ENCODE measurements at places on chromosomes 2 and 18. TPM values are rescaled to one million over a fixed set of nuclear protein-coding genes. Genes with fewer than 3 reads are reported as not detected.

DNA sequence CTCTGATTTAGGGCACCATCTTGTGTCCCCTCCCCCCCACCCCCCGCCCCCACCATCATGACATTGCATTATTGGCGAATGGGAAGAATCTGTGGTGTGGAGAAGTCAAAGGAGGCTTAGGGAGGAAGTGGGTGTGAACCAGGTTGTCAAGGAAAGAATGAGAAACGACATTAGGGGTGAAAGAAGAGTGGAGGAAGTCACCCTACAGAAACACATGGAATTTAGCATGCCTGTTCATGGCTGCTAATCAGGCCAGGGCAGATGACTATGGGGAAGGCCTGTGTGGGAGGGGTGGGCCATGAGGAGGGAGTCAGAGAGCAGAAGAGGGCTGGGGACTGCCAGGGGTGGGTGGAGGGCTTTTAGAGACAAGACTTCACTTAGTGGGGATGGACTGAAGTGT, 81.6 kb downstream of the AOX1 start:
- DNase-seq, result no peak

DNA sequence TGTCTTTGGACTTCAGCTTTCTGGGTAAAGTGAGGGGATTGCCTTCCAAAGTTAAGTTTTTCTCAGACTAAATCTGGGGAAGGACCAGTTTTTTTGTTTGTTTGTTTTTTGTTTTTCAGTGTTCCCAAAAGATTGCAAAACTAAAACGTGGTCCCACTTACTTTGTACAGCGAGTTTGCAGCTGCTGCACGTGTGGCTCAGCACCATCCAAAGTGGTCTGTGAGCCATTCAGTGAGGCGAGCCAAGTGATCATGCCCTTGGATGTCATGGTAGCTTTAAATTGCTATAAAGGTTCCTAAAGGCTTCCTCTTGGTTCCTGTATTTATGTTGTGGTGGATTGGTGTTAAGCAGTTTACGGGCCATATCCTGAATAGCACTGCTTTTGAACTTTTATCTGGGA, 23.0 kb downstream of the TET3 start:
- DNase-seq, result no peak

DNA sequence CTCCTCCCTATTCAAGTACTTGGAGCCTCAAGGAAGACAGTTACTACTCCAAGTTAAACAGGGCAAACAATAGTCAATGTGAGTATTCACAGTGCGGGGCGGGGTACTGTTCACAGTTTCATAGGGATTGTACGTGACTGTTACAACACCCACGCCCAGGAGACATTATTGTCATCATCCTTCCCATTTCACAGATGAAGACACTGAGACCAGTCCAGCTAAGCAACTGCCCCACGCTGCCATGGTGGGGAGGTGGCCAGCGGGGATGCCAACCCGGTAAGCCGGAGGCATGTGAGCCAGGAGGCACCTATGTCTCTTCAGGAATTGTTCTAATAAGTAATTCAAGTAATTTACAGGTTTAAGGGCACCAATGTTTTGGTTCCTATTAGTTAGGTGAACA, 982 bp downstream of the HJURP start:
- DNase-seq, result no peak

GRCh38 chr18:51897884-51898283, 442.1 kb upstream of the DCC start:
- DNase-seq, result no peak

- no peak for DNase-seq
Observed at GRCh38 chr18:51029378-51029693, 677 bp upstream of the SMAD4 start.

DNA sequence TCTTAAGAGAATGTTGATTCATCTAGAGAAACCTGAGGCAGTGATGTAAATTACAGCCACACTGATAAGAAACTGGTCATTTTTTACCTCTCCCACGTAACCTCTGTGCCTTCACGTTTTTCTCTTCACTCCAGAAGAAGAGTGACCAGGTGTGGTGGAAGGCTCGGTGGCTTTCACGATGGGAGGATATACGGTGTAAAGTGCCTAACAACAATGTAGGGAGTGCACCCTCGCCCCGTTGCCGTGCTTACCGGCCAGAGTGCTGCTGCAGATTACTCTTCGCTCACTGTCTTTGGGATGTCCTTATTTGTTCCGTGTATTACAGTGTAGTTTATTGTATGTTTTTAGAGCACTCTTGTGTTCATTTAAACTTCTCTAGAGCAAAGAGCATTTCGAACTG, 46.5 kb downstream of the NCK2 start:
- DNase-seq, result no peak

DNA sequence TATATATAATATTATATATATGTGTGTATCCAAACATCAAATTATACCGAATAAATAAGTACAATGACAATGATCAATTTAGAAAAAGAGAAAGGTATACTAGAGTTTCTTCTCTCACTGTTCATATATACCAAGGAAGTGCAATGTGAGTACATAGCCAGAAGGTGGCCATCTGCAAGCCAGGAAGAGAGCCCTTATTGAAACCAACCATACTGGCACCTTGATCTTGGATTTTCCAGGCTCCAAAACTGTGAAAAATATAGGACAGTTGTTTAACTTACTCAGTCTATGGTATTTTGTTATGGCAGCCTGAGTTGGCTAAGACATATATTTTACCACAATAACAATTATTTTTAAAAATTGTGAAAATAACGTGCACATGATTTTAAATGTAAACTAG, 1490.2 kb upstream of the SLC39A10 start:
- no peak for DNase-seq

- DNase-seq, result no peak
Observed at GRCh38 chr18:72530622-72531021, 13.5 kb downstream of the CBLN2 start.

GRCh38 chr2:42809819-42810120, 17.4 kb upstream of the HAAO start:
- DNase-seq, result no peak

DNA sequence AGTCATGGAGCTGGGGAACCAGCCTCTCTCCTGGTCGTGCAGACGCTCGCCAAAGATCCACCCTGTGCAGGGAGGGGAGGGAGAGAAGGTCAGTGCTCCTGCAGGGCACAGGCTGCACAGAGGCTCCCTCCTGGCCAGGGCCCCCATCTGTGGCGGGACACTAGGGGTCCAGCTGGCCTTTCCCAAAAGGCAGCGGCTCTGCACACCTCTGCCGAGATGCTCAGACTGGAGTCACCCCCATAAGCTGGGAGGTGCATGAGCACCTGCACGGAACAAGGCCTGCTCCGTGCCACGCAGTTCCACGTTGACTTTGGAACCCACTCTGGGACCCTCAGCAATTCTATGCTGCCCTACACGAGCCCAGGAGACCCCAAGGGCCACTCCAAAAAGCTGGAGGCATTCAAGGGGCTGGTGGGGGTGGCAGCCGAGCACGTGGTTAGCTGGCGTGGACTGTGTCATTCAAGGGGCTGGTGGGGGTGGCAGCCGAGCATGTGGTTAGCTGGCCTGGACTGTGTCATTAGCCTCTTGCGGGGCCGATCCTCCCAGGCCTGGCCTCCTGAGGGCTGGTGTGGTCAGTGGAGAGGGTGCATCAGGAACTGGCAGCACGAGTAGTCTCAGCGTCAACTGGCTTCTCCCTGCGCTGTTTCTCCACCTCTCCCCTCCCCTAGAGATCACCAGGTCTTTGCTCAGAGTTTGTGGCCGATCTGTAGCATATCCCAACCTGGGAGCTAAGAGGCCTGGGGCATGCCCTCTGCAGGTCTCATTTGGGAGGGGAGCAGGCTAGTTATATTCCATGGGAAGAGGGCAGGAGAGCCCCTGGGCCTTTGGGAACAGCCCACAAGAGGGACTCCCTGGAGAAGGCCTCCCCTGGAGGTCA, 9.8 kb downstream of the SNORC start:
- no peak for DNase-seq

DNA sequence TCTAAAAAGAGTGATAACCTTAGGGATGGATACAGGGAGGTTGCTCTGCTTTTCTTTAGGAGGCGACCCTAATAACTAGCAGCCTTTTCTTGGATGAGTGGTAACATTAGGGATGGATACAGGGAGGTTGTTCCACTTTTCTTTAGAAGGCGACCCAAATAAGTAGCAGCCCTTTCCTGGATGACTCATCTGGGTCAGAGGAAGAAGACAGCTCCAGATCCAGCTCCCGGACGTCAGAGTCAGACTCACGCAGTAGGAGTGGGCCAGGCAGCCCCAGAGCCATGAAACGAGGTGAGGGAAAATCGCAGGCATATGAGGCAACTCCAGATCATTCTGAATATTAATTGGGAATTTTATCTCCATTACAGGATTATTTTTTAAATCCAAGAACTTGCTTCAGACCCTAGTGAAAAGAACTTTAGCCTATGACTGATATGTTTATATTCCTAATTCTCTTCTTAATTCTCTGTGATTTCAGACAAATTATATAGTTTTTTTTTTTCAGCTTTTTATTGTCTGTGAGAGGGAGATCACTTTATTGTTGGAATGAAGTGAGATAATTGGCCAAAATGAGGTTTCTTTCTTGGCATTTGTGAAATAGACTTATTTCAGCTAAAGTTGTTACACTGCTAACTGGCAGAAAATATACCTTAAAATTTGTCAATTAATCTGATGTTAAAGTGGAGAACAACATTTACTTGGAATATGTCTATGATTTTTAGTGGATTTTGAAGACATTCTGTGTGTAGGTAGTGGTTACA, 31.2 kb upstream of the C1GALT1C1L start:
- no peak for DNase-seq

GRCh38 chr18:29271501-29271900, 1094.6 kb upstream of the CDH2 start:
- DNase-seq, result no peak

DNA sequence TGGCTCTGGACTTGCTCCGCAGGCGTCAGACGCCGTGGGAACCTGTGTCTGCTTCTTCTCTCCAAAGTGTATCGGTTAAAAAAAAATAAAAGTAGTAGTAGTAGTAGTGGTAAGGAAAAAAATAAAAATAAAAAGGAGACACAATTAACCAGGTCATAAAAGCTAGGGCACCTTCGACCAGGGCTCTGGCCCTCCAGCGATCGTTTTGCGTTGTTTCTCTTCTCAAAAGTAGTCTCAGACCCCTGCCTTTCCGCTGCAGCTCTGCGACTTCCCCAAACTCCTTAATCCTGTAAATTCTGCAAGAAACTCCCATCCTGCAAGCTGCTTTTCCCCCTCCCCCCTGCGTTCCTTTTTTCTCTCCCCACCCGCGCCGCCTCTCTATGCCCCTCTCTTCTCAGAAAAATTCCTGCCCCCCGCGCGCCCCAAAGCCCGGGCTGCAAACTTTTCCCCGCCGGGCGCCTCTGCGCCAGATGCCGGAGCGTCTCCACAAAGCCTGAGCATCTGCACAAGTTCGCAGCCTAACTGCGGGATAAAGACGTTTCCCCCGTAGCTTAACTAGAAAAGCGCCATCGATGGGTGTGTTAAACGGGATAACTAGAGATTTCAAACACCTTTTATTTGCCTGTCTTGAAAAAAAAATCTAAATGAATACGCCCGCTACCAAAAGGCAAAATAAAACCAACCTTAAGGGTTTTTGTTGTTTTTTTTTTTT, 1.8 kb upstream of the SALL3 start:
- no peak for DNase-seq

DNA sequence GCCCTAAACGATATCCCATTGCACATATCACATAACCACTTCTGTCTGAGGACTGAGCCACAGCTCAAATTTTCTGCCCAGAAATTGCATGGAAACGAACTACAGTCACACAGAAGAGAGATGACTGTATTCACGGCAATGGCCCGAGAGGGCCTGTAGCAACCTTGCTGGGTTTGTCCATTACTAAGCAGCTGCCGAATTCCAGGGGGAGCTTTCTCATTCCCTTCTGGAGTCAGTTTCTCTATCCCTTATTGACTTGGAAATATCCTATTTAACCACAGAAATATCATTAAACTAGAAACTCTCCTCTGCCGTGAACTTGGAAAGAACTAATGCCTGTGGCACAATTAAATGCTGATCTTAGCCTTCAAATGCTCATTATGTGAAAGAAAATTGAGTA, 183.9 kb downstream of the DNER start:
- DNase-seq, result no peak

DNA sequence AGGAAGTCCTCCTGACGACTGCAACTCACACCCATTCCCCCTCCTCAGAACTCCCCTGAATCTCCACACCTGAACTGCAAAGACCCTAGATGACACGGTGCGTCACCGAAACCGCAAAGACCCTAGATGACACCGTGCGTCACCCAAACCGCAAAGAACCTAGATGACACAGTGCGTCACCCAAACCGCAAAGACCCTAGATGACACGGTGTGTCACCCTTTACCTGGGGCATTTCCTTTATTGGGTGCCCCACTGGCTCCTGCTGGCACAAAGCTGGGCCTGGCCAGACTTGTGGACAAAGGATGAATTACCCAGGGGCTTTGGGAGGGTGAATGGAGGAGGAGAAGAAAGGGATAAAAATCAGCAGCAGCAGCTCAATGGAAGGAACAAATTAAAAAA, 123.8 kb downstream of the CELF4 start:
- no peak for DNase-seq

- no peak for DNase-seq
Observed at GRCh38 chr18:10579079-10579867, 53.4 kb downstream of the NAPG start.

DNA sequence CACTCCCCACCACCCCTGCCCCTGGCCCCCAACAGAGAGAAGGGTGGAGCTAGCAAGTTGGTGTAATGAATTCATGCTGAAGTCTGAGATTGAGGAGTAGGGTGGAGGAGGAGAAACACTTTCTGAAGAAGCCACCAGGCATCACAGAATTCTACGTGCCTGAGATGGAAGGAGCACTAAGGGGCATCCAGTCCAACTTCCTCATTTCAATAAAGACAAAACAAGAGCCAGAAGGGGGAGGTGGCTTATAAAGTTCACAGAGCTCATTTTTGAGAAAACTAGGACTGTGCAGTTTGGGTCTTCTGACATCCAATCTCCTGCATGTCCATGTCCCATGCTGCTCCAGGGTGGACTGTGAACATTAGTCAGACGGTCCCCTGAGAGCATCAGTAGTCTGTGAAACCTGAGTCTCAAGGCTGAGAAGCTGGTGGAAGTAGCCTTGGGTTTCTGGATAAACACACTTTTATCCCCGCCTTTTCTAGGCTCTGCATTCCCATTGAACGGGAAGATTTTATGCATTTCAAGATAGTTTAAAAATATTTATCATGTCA, 77.7 kb downstream of the TRIM43 start:
- DNase-seq, result no peak

GRCh38 chr18:79000997-79001396, 21.4 kb downstream of the SALL3 start:
- no peak for DNase-seq

The RAB6D gene
- total RNA-seq, result not detected

The ALPI gene
- not detected for total RNA-seq

The DYNAP gene
- not detected for total RNA-seq

The GPR55 gene
- 0.29 TPM for total RNA-seq

The SP110 gene
- total RNA-seq, result 142 TPM

The PDE1A gene
- not detected for total RNA-seq

The DIS3L2 gene
- total RNA-seq, result 33.1 TPM

The CNTNAP5 gene
- not detected for total RNA-seq

The IMPACT gene
- total RNA-seq, result 11.8 TPM

The SCYGR7 gene
- not detected for total RNA-seq

The TTN gene
- total RNA-seq, result 1.7 TPM

The ZRANB3 gene
- total RNA-seq, result 5.5 TPM

The NT5DC4 gene
- total RNA-seq, result not detected

The TUBA4B gene
- total RNA-seq, result not detected

The EHD3 gene
- 1.9 TPM for total RNA-seq

The SH3RF3 gene
- 0.39 TPM for total RNA-seq
